ENCODE measurements at places on chromosomes 1 and 21.

GRCh38 chr1:54247863-54248515 is 48.0 kb downstream of the MRPL37 start:
- H3K4me1 ChIP-seq = no peaks in the 10 kb centered on the region
- DNase-seq = no peak
- H3K36me3 ChIP-seq = no peaks in the 10 kb centered on the region

DNA sequence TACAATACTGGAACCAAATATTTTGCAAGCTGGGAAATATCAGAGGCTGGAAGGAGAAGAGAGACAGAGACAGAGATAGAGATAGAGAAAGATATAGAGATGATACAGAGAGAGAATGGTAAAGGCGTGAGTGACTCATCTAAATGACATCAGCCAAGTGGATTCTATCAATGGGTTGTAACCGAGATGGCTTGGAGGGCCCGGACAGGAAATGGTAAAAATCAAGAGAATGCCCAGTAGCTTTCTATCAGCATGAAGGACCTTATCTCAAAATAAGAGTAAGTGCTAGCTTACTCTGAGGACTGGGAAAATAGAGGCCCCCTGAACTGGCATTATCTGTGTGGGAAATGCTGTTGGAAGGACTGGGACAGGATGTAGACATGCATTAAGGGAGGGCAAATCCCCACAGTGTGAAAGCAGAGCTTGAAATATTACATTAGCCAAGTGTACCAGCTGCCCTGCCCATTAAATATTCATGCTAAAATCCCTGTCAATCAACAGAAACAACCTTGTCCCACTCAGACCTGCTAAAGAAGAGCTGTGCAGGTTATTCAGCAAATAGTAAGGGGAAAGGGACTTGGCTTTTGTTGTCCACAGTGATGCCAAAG is 76.6 kb upstream of the ZNF644 start:
- no peaks in the 10 kb centered on the region for H3K27me3 ChIP-seq
- H3K4me1 ChIP-seq = peaks cover 11% of the 10 kb centered on the region
- DNase-seq = no peak
- no peaks in the 10 kb centered on the region for H3K36me3 ChIP-seq
- no peak overlapping the region for H3K27ac ChIP-seq

GRCh38 chr21:45853703-45854342 is 127.7 kb upstream of the COL6A1 start:
- H3K27ac ChIP-seq = no peak overlapping the region
- H3K27me3 ChIP-seq = no peaks in the 10 kb centered on the region
- no peaks in the 10 kb centered on the region for H3K4me1 ChIP-seq
- no peak overlapping the region for H3K4me3 ChIP-seq

DNA sequence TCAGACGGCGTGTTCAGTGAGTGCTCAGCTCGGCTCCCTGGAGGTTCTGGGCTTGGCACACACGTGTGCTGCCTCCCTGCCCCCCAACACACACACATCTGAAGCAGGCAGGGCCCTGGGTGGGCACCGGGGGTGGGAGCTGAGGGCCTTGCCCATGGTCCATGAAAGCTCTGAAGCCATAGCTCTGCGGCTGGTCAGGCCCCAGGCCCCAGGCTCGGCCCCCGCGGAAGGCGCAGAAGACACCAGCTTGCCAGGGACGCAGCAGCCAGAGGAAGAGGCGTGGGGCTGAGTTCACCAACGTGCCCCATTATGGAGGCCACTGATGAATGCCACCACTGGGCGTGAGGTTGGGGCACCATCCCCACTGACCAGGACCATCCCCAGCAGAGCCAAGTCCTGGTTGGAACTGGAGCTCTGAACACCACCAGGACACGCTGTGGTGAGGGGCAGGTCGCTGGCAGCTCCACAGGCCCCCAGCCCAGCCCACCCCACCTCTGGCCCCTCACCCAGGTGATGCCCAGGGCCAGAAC is 4.2 kb downstream of the AURKAIP1 start:
- no peak overlapping the region for H3K27ac ChIP-seq
- no peak overlapping the region for H3K4me3 ChIP-seq
- H3K4me1 ChIP-seq = peaks cover 32% of the 10 kb centered on the region
- no peaks in the 10 kb centered on the region for H3K36me3 ChIP-seq
- H3K27me3 ChIP-seq = no peaks in the 10 kb centered on the region
- DNase-seq = no peak

DNA sequence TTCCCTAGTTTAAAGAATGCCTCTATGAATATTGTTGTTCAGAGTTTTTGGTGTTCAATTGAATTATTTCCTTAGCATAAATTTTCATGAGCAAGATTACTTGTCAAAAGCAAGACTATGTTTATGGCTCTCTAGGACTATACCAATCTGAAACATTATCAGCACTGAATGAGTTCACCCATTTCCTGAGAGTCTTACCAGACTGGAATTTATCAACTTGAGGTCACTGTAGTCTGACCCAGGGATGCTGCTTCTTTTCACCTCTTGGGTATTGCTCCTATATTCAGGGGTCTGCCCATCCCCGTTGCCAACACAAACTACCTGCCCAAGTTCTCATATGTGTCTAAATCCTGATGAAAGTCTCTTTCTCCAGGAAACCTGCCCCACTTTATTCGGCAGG is 42.6 kb downstream of the OPTC start:
- H3K4me3 ChIP-seq = no peak overlapping the region
- DNase-seq = no peak
- no peak overlapping the region for H3K27ac ChIP-seq
- H3K36me3 ChIP-seq = no peaks in the 10 kb centered on the region
- no peaks in the 10 kb centered on the region for H3K27me3 ChIP-seq
- no peaks in the 10 kb centered on the region for H3K4me1 ChIP-seq

- no peaks in the 10 kb centered on the region for H3K36me3 ChIP-seq
- no peak overlapping the region for H3K4me3 ChIP-seq
Measured at GRCh38 chr1:211870156-211870555, 39.6 kb upstream of the LPGAT1 start.

GRCh38 chr1:114302821-114303220 is 149.2 kb upstream of the SYT6 start:
- no peaks in the 10 kb centered on the region for H3K27me3 ChIP-seq
- no peaks in the 10 kb centered on the region for H3K36me3 ChIP-seq
- no peaks in the 10 kb centered on the region for H3K4me1 ChIP-seq
- DNase-seq = no peak

GRCh38 chr1:188155261-188155660 is 1326.5 kb downstream of the PLA2G4A start:
- H3K27ac ChIP-seq = no peak overlapping the region
- H3K27me3 ChIP-seq = no peaks in the 10 kb centered on the region
- H3K4me3 ChIP-seq = no peak overlapping the region

GRCh38 chr21:40481764-40482163 is 365.2 kb downstream of the DSCAM start:
- no peaks in the 10 kb centered on the region for H3K36me3 ChIP-seq
- no peak for DNase-seq
- no peaks in the 10 kb centered on the region for H3K27me3 ChIP-seq
- H3K27ac ChIP-seq = no peak overlapping the region
- no peaks in the 10 kb centered on the region for H3K4me1 ChIP-seq

GRCh38 chr21:35563885-35564451 is 496.4 kb downstream of the SETD4 start:
- H3K27me3 ChIP-seq = no peaks in the 10 kb centered on the region
- DNase-seq = no peak
- H3K4me1 ChIP-seq = no peaks in the 10 kb centered on the region
- H3K27ac ChIP-seq = no peak overlapping the region

DNA sequence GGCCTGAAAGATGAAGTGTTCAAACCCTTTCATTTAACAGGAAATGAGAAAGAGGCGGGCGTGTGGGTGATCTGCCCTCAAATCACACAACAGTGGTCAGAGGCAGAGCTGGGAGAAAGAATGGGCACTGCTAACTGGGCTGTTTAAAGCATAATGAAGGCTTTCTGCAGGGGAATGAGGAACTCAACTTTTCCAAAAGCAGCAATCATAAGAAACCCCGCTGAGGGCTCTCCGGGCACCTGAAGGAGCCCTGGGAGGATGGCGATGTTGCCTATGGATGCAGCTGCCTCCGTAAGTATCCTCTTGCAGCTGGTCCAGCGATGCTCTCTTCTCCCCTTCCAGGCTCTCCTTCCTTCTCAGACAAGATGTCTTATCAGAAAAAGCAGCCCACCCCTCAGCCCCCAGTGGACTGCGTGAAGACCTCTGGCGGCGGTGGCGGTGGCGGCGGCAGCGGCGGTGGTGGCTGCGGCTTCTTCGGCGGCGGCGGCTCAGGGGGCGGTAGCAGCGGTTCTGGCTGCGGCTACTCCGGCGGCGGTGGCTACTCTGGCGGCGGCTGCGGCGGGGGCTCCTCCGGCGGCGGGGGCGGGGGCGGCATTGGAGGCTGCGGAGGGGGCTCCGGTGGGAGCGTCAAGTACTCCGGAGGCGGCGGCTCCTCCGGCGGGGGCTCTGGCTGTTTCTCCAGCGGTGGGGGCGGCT is 1.2 kb downstream of the LORICRIN start:
- H3K36me3 ChIP-seq = no peaks in the 10 kb centered on the region
- no peak overlapping the region for H3K27ac ChIP-seq
- H3K4me3 ChIP-seq = no peak overlapping the region
- DNase-seq = no peak
- peaks cover 21% of the 10 kb centered on the region for H3K27me3 ChIP-seq

DNA sequence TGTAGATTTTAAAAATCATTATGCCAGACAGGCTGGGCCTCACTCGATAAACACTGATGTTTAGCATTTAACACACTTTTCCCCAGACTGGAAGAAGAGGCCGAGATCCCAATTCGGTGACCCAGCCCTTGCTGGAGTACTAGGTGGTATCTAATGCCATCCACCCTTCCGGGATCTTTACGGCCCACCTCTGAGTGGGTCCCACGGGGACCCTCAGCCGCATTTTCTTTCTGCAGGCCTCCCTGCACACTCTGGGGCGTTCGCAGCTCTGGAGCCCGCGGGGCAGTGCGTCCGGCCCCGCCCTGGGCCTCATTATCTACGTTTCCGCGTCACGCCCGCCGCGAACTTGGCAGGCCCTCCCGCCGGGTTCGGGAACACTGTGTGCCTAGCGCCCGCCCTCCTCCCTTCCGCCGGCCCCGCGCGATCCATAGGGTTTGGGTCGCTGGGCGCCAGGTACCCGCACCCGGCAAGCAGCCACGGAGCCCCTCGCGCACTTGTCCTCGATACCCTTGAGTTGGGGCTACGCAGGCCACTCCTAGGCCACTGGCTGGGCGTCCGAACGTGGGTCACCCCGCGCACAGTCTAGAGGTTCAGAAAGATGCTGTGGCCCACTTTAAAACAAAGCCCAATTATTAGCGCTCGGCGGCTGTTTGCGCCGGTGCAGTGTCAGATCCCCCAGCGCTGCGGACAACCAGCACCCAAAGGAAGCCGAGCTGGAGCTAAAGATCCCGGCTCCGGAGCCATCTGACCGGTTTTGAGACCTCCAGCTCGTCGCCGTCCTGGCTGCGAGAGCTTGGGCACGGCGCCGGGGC is 950 bp upstream of the EVA1C start:
- peaks cover 34% of the 10 kb centered on the region for H3K4me1 ChIP-seq
- H3K36me3 ChIP-seq = no peaks in the 10 kb centered on the region
- peak overlapping the region; percentile 90 for H3K27ac ChIP-seq
- H3K4me3 ChIP-seq = peak overlapping the region; percentile 88
- no peaks in the 10 kb centered on the region for H3K27me3 ChIP-seq
- peak; percentile 52 for DNase-seq

DNA sequence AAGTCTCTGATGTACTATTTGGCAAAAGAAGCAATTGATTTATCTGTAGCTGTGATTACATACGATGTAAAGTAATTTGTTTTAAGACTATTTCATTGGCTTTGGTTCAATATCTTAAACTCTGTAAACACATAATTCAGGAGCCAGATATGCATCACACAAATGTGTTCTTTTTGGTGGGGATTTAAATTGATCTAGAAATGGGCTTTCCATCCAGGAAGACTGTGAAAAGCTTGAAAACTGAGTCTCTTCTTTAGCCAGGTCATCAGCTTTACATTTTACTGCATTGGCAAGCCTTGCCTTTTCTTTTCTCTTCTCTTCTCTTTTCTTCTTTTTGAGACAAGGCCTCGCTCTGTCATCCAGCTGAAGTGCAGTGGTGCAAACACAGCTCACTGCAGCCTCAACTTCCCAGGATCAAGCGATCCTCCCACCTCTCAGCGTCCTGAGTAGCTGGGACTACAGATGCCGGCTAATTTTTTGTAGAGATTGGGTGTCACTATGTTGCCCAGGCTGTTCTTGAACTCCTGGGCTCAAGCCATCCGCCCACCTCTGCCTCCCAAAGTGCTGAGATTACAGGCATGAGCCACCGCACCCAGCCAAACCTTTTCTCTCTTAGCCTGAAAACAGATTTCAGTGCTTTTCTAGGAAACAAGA is 1.4 kb downstream of the RCAN3 start:
- no peaks in the 10 kb centered on the region for H3K27me3 ChIP-seq
- H3K4me1 ChIP-seq = peaks cover 54% of the 10 kb centered on the region
- peaks cover 5% of the 10 kb centered on the region for H3K36me3 ChIP-seq

Data from CD8-positive, alpha-beta memory T cell (primary cell).